ENCODE measurements at places on chromosomes 13 and 19.

GRCh38 chr19:50434525-50434924, 1.8 kb downstream of the MYBPC2 start:
- no peak for DNase-seq

DNA sequence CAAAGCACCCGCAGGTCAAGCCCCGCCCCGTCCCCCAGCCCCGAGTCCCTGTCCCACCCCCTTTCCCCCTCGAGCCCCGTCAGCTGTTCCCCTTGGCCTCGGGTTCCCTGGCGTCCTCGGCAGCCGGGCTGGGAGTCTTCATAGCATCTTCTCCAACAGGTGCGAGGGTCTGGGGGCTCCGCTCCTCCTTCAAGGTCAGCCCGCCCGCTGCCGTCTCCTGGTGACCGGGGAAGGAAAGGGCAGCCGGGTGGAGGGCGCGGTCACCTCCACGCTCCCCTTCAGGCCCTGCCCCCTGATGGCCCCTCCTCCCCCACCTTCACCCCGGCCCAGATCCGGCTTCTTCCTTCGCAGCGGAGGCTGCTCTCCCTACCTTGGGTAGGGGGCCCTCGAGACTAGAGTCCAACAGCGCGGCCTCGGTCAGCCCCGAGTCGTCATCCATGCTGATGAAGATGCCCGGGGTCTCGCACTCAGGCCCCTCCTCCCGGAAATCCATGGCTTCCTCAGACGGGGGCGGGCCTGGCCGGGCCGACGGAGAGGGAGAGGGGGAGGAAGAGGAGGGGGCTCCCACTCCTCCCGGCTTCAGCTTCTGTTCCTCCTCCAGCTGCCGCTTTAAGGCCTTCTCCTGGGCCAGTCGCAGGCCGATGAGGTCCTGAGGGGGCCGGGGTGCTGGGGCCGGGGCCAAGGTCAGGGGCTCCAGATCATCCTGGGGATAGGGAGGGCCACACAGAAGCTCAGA, 541 bp upstream of the RSPH6A start:
- no peak for DNase-seq

- no peak for DNase-seq
These were observed 386.6 kb downstream of the KCNRG start for GRCh38 chr13:50401721-50402465.

- no peak for DNase-seq
These were observed 47.0 kb upstream of the TCF3 start for GRCh38 chr19:1699386-1699785.

- no peak for DNase-seq
These were observed 676.1 kb upstream of the KLHL1 start for GRCh38 chr13:70784207-70784989.

- no peak for DNase-seq
These were observed at the start of gene ARHGEF7 for GRCh38 chr13:111115061-111115964. TSS of gene ARHGEF7 (plus strand) at chr13:111115310. CDS start at chr13:111115527, 217 bp downstream.

DNA sequence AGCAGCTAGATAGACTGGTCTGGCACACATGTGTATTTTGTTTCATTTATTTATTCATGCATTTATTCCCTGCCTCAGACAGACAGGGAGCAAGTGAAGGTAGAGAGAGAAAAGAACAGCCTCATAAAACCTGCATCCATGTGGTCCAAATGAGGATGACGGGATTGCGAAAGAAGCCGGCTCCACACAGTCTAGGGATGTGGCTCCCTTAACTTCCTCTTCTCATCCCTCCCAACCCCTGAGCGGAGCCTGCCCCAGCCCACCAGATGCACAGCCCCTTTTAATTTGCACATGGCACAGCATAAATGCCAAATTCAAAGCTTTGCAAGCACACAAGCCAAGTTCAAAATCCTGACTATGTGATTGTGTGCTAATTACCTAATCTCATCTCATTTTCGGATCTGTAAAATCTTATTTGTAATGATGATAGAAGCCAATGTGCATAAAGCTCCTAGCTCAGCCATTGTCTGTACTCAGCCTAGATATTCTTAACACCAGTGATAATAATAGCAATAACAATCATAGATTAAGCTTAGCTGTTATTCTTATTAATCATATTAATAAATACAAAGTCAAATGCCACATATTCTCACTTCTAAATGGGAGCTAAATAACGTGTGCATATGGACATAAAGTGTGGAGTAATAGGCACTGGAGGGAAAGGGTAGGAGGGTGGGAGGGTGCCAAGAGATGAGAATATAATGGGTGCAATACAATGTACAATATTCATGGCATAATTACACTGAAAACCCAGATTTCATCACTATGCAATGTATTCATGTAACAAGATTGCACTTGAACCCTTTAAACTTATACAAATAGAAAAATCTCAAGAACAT, 156.3 kb downstream of the DCT start:
- DNase-seq = no peak

DNA sequence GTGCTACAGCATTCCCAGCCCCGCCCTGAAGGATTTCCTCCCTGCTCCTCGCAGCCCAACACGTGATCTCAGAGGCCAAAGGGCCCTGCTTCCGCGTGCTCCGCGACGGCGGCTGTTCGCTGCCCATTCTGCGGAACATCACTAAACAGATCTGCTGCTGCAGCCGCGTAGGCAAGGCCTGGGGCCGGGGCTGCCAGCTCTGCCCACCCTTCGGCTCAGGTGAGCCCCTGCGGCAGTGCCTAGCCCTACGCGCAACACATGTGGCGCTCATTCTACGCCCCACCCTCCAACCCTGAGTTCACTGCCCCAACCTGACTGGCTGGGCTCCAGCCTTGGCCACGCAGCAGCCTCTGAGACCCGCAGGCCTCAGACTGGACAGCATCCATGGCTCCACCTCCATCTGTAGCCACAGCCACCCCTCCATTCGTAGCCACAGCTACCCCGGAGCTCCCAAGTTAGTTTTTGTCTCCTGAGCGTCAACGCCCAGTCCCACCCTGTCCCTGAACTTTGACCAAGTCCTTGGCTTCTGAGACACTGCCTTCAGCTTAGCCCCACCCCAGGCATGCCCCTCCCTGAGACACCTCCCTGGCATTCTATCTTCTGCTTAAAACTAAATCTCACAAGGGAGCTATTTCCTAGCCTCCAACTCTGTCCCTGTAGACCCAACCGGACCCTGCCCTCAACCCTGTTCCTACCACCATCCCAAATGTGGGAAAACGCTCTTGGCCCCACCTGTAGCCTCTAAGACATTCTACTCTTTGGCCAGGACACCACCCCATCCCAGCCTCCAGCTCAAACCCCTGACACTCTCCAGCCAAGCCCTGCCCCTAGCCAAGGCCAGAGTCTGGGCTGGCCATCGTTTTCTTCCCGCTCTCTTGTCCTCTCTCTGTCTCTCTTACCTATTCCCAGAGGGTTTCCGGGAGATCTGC, 6.4 kb downstream of the LTBP4 start:
- DNase-seq = no peak

- no peak for DNase-seq
These were observed 854.6 kb upstream of the MIR17HG start for GRCh38 chr13:90492872-90493271.

- no peak for DNase-seq
These were observed 89.7 kb upstream of the MCF2L start for GRCh38 chr13:112879283-112879833.

DNA sequence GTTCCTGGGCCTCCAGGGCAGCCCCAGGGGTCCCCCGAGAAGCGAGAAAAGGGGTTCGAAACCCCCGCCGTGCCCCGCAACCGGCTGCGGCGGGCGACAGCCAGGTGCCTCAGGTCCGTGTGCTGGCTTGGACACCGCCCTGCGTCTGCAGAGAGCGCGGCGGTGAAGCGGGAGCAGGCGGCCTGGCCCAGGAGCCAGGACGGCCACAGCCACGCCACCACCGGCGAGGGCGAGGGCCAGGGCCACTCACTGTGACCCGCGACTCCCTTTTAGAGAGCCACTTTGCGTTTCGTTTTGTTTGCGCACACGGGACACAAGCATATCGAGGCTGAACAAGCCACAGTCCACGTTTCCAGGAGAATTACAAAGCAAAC, 110.4 kb downstream of the CRYL1 start:
- DNase-seq = no peak

GRCh38 chr19:42246143-42246921, 3.9 kb upstream of the GSK3A start:
- DNase-seq = no peak

DNA sequence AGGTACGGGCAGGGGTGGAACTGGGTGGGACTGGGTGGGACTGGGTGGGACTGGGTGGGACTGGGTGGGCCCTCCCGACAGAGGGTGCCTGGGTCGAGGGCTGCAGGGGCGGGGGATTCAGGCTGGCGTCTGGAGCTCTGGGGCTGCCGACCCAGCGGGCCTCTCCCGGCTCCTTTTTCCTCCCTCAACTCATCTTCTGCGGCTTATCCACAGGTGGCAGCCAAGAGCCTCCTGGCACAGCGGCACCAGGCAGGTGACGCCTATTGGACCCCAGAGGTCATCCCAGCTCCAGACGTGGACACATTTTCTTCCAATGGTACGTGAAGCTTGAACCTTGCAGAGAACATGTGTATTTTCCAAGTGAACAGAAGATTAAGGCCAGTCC, 533 bp downstream of the ZNF544 start:
- no peak for DNase-seq

DNA sequence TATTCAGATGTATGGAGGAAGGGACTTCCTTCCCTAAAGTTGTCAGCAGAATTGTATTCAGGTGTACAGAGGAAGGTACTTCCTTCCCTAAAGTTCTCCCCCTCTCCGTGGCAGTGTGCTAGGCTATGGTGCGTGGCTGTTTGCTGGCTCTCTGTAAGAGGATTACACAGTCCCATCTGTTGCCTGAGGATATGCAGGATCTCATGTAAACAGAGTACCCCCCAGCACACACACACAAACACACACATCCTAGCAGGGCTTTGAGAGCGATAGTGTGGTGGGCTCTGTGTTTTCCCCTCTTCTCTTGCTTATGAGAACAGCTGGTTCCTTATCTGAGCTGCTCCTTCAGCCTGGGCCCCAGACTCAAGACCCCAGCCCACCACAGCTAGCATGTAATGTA, 10.3 kb downstream of the NEK5 start:
- DNase-seq = no peak

DNA sequence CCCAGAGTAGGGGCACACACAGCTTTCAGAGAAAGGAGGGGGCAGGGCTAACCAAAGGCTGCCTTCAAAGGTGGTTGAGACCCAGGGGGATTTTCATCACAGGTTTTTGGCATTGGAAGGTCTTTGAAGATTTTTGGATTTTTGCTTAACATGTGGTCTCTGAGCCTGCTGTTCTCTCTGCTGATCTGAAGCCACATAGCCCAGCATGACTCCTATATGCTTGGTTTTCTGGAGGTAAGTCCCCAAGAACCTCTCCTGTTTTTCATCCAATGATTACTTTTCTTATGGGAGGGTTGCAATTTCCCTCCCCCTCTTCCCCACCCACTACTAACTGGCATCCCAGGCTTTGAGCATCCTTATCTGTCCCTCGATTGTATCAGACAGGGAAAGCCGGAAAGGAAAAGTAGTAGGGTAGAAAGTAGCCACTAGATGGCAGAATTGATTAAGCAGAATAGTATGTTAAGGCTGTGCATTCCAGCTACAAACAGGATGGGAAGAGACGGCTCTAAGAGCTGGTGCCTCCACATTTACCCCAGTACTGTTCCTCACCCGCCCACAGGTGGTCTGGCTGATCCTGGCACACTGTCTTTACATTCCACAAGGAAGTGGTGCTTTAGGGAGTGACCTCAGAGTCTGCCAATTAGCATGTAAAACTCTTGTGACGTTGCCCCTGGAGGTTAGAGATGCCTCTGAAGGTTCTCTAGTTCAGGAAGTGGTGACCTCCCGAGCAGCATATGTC, 218.9 kb upstream of the EDNRB start:
- DNase-seq = peak; percentile 6

DNA sequence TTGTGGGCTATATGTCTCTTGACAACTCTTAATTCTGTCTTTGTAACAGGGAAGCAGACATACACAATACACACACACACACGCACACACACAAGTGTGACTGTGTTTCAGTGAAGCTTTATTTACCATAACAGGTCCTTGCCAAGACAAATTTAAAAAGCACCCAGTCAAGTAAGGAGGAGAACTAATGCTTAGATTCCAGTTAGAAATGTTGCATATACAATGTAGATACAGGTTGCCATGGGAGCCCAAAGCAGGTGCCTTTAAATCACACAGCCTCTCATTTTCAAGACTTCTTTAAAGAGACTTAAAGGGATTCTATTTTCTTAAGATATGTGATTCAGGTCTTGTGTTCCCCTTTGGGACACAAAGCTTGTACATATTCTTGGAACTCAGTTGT, 1551.9 kb downstream of the EFNB2 start:
- DNase-seq = no peak

Data from CD8-positive, alpha-beta memory T cell (primary cell).